ENCODE measurements at places on chromosomes 5 and 9.

DNA sequence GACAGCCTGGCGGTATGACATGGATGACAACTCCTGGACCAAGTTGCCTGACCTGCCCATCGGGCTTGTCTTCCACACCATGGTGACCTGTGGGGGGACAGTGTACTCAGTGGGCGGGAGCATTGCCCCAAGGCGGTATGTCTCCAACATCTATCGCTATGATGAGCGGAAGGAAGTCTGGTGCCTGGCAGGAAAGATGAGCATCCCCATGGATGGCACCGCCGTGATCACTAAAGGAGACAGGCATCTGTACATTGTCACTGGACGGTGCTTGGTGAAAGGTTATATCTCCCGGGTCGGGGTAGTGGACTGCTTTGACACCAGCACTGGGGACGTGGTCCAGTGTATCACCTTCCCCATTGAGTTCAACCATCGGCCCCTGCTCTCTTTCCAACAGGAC lies 1.3 kb downstream of the CCIN start:
- no peak for DNase-seq

DNA sequence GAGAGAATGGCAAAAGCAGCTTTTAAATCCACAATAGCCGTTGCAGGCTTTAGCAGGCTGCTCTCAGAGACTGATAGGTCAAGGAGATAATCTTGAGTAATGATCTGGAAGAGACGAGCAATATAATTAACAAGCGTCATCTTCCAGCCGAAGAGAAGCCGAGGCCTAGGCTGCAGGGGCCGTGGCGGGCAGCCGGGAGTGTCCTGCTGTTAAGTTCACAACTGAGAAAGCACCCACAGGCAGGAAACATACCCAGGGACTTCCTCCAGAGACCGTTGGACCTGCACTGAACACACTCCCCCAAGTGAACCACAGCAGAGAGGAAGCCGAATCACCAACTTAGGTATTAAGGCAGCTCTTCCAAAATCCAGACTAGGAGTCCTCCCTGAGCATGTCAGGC lies 182.3 kb downstream of the IRX2 start:
- no peak for DNase-seq

DNA sequence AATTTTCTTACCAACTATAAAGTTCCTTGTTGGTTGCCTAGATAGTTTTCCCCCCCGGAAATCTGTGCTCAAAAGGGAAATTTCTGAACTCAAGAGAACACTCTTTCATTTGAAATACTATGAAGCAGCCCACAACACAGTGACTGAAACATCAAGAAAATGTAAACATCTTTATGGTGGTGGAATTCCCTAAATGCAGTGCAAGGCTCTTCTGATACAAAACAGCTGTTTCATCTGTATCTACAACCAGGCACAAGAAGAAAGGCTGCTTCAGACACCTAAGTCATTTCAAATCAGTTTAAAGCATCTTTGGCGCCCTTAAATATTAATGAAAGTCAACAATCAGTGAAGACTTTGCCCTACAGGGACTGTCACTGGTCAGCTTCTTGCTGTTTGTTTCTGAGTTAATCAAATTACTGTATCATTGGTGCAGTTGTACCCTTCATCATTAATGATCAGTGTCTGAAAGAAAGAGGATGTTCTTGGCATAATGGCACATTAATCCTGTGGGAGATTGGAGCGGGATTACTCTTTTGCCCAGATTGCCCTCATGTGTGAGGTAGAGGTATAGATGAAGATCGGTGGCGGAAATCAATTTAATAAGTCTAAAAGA lies 947.0 kb downstream of the NR2F1-AS1 start:
- DNase-seq: no peak

GRCh38 chr9:130407916-130408663 lies 36.7 kb upstream of the ASS1 start:
- DNase-seq: no peak

DNA sequence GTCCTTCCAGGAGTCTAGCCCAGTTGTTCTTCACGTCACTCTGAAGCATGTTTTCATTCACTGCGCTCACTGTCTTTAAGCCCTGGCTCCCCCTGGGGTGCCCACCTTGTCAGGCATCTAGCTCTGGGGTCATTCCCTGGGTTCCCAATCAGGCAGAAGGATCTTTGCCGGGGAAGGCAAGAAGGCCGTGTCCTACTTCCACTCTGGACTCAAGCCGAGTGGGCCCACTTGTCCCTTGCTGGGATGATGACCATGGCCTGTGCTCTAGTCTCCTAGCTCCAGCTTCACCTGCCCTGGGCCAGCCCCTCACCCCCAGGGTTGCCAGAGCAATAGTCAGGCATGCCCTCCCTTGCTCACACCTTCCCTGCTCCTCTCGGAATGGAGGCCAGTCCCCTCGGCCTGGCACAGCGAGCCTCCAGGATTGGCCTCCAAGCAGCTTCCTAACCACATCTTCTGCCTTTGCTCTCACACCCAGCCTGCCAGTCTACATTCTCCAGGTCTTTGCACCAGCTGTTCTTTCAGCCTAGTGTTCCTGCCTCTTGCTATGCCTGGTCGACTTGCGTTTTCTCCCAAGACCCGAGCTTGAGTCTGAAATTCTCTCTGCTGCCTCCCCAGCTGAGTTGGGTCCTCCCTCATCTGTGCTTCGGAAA lies 32.2 kb upstream of the PSD2 start:
- no peak for DNase-seq

GRCh38 chr5:14581106-14581890 lies at the start of gene OTULINL:
Gene OTULINL (plus strand): TSS chr5:14581792. CDS start chr5:14581895, 103 bp downstream.
- peak; percentile 79 for DNase-seq
